ENCODE measurements at places on chromosomes 3 and 15.

- DNase-seq: no peak
Observed at GRCh38 chr3:141202682-141203081, 28.9 kb upstream of the PXYLP1 start.

DNA sequence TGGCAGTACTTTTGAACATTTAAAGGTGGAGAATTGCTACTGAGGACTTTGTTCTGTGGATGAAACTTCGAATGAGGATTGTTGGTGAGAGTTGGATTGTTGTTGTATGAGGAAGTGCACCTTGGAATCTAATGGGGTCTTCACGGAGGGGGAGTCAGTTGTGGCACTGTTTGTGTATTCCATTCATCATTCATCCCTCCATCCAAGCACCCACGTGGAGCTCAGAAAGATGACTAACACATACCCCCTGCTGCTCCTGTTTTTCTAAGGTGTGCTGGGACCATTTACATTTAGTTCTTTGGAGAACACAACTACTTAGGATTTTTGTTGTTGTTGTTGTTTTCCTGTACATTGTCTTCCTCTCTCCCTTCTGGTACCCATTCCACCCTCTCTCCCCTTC, 122.6 kb downstream of the IGF1R start:
- DNase-seq: no peak

DNA sequence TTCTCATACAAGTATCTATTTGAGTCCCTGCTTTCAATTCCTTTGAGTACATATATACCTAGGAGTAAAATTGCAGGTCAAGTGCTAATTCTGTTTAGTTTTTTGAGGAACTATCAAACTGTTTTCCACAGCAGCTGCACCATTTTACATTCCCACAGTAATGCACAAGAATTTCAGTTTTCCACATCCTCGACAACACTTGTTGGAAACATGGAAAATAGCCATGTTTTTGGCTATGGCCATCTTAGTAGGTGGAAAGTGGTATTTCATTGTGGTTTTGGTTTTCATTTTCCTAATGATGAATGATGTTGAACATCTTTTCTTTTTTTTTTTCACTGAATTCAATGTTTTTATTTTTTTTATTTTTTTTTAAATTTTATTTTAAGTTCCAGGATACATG, 44.4 kb upstream of the TNFAIP8L3 start:
- DNase-seq: no peak

DNA sequence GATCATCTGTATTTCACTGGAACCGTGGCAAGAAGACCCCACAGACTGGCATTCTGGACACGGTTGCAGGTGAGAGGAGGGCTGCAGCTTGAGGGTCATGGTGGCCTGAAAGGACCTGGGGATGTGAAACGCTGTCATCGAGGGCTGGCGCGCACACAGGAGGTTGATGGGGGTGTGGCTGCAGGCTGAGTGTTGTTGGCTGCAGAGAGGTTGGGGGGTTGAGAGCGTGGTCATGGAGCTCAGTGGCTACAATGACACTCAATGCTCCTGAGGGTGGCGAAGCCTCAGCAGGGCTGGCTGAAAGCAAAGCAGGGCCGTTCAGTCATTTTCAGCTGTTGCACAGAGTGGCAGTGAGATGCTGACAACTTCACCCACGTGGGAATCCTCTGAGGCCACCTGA, 21.0 kb downstream of the CPN2 start:
- DNase-seq: no peak

GRCh38 chr3:154214306-154214705, 93.1 kb downstream of the ARHGEF26 start:
- no peak for DNase-seq

DNA sequence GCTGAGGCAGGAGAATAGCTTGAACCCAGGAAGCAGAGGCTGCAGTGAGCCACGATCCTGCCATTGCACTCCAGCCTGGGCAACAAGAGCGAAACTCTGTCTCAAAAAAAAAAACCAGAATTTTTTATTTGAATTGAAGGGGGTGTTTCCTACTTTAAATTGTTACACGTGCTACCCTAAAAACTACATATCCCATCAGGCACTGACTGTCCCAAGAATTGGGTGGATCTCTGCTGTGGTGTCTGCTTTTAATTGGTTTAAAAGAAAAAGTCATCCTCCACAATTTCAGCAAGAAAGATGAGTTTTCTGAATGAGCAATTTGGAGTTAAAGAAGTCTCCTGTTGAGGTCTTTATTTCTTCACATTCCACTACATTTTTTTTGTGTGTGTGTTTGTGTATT, 2.1 kb downstream of the PDIA3 start:
- DNase-seq: no peak

DNA sequence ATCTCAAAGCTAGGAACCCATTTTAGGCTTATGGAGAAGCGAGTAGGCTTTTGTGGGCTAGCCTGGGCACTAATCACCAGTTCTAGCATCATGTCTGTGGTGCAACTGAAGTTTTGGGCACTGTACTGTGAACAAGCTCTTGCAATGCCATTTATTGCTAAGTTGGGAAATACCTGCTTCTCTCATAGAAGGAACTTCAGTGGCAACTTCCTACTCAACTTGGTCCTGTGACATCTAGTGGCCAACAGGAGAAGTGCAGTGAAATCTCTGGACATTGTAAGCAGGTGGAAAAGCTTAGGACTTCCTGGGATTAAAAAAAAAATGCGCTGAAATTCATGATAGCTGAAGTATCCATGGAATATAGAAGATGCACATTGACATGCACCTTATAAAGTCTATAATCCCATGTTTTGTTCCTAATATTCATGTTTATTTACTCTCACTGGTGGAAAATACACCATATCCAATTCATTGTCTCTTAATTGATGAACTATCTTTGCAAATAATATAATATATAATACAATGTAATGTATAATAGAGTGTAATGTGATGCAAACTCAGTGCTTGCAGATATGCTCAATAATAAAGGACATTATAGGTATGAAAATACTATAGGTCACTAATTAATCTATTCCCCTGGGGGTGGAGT, 6.5 kb upstream of the ALDH1A3 start:
- DNase-seq: peak; percentile 69
